ENCODE measurements at places on chromosomes 12 and 14.

GRCh38 chr12:82090165-82090564, 268.0 kb downstream of the CCDC59 start:
- DNase-seq = no peak

- no peak for DNase-seq
Measured at GRCh38 chr12:25655702-25656101, 102.6 kb upstream of the LMNTD1 start.

DNA sequence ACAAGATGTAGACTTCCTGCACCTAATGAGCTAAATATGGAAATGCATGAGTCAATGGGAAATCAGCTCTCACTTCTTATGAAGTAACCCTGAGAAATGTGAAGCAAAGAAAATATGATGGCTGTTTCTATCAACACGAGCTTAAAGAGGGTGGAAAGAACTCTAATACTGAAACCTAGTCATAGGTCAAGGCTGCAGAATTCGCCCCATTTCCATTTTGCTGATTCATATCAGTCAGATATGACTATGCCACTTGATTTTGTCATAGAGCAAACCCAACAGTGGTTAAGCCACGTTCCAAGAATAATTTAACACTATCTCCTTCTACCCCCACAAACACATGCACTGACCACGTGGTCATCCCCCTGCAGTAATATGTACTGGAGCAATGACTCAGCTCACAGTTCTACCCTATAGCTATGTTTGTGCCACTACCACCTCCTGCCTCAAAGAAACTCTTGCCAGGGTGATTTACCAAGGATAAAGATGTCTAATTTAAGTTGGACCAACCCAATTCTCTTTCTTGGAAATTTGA, 157.5 kb downstream of the TMTC3 start:
- DNase-seq = peak; percentile 99

DNA sequence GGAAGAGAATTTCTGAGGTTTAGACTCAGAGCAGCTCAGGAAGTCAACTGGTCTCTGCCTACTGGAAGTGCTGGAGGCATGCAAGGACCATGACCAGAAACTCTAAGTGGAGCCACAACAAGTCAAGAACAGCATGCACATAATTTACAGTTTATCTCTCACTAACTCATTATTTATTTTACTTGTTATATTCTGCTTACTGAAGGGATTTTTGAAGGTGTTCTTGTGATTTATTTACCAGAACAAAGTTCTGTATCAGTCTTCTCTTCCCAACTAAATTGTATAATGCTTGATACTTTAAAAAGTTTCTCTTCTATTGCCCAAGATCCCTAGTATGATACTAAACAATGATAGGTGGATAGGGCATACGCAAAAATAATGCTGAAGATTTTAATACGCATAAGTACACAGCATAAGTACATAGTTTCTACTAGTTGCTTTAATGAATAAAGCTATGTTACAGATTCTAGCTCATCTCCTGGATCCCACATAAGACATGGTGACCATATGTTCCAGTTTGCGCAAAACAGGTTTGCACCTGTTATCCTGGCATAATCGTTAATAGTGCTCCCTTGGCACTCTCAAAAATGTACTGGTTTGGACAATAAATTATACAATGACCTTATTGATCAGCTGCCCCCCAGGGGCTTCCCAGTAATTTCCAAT, 11.6 kb upstream of the SPTB start:
- DNase-seq = no peak

DNA sequence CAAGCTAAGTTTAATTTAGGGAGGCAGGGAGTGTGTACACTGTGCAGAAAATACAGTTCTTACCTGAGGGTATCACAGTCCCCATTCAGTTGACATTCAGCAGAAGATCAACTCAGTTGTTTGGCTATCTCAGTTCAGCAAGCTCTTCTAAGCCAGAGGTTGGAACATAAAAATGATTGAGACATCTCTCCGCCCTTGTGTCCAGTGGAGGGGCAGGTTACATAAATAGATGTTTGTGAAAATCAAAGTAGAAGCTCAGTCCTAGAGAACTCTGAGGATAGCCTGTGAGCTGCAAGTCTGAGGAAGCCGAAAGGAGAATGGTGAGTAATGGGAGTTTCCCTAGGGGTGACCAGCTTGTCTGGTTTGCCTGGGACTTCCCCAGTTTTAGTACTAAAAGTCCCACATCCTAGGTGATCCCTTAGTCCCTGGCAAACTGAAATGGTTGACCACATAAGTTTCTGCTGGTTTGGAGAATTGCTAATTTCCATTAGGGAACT, 251.4 kb upstream of the ATP2B1 start:
- DNase-seq = no peak

DNA sequence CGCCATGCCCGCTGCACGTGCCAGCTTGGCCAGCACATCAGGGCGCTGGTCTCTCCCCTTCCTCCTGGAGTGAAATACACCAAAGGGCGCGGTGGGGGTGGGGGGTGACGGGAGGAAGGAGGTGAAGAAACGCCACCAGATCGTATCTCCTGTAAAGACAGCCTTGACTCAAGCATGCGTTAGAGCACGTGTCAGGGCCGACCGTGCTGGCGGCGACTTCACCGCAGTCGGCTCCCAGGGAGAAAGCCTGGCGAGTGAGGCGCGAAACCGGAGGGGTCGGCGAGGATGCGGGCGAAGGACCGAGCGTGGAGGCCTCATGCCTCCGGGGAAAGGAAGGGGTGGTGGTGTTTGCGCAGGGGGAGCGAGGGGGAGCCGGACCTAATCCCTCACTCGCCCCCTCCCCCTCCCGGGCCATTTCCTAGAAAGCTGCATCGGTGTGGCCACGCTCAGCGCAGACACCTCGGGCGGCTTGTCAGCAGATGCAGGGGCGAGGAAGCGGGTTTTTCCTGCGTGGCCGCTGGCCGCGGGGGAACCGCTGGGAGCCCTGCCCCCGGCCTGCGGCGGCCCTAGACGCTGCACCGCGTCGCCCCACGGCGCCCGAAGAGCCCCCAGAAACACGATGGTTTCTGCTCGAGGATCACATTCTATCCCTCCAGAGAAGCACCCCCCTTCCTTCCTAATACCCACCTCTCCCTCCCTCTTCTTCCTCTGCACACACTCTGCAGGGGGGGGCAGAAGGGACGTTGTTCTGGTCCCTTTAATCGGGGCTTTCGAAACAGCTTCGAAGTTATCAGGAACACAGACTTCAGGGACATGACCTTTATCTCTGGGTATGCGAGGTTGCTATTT, 914 bp upstream of the CCND2 start:
- DNase-seq = no peak

DNA sequence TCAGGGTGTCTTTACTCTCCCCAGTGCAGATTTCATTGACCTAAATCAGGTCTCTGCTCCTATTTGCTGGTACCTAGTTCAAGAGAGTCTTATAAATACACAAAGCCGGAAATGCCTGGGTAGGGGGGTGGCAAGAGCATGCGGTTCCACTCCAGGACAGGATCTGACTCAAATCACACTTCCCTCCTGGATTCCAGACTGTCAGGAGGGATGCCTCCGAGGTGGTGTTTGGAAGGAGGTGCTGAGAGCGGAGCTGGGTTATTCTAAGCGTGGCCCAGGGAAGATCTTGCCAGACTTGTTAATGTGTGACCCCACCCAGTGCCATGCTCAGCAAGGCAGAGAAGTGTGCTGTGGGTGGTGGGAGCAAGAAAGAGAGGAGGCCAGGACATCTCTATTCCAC, 49.8 kb downstream of the B4GALNT3 start:
- no peak for DNase-seq

- no peak for DNase-seq
Measured at GRCh38 chr12:8692573-8692972, 5.2 kb upstream of the RIMKLB start.

- no peak for DNase-seq
Measured at GRCh38 chr14:58659846-58660245, 22.1 kb downstream of the DACT1 start.

- no peak for DNase-seq
Measured at GRCh38 chr12:53676656-53677015, 753 bp upstream of the ATP5MC2 start.

- no peak for DNase-seq
Measured at GRCh38 chr12:13386323-13387039, 190.0 kb downstream of the EMP1 start.

- no peak for DNase-seq
Measured at GRCh38 chr14:96951511-96951910, 154.3 kb downstream of the VRK1 start.

GRCh38 chr12:60752589-60752988, 1156.8 kb downstream of the SLC16A7 start:
- no peak for DNase-seq

DNA sequence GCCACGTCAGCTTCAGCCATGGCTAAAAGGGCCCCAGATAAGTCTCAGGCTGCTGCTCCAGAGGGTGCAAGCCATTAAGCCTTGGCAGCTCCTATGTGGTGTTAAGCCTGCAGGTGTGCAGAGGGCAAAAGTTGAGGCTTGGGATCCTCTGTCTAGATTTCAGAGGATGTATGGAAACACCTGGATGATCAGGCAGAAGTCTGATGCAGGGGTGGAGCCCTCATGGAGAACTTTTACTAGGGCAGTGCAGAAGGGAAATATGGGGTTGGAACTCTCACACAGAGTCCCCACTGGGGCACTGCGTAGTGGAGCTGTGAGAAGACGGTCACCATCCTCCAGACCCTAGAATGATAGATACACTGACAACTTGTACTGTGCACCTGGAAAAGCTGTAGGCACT, 47.9 kb downstream of the SDR9C7 start:
- no peak for DNase-seq

DNA sequence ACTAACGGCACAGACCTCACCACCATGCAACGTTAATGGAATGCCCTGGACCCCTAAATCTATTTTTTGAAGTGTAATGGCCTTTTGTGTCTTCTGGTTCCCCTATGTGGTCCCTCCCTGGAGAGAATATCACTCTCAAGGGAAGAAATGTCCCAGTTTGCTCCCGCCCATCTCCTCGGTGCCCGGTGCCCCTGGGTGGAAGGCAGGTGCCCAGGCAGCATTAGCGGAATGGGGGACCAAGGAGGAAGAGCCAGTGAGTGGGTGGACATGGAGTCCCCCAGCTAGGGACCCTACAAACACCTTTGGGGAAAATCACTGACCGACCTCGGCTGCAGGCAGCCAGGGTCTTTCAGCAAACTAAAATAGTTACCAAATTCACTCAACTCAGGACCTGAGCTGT, 212.1 kb upstream of the RTL1 start:
- DNase-seq = no peak

DNA sequence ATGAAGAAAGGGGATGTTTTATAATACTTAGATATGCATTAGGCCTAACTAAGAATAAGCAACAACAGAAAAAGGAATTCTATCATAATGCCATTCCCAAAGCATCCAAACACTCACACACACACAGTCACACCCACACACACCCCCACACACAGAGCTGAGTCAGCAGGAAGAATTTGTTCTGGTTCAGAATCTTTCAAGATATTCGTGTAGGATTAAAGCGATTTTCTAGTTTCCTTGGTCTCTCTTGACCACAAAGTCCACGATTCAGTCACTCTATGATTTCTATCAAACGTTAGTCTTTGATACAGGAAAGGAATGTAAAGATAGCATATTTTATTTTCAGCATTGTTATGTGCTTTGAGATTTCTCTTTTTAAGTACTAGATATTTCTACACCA, 382.6 kb upstream of the DCN start:
- DNase-seq = peak; percentile 22

- no peak for DNase-seq
Measured at GRCh38 chr12:131368668-131369071, 342.2 kb upstream of the SFSWAP start.

DNA sequence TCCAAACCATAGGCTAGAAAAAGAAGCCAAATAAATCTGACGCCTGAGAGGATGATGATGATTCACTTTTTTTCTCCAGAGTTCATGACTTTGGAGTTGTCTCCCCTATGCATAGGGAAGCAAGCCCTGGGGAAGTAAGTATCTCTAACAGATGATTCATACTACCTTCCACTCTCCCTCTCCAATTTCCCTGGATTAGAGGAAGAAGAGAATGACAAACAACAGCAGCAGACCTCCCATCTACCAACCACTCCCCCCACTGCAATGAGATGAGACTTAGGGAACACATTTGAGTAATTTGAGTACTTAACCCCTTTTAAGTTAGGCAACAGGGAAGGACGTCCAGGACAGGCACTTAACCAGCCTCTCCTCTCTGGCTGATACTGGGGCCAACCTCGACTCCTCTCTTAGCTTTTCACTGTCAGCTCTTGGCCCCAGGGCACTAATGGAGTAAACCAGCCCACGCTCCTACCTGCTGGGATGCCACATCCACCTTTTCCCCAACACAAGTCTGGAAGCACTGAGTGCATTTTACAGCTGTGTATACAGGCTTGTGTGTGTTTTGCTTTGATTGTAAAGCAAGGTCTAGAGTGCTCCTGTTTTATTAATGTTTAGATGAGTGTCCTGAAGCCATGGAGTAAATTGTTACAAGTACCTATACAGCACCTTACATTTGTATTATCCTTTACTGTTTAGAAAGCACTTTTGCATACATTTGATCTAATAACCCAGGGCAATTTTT, 180.7 kb downstream of the PHLDA1 start:
- peak; percentile 74 for DNase-seq

- DNase-seq = no peak
Measured at GRCh38 chr12:14264778-14265177, 100.7 kb upstream of the ATF7IP start.

DNA sequence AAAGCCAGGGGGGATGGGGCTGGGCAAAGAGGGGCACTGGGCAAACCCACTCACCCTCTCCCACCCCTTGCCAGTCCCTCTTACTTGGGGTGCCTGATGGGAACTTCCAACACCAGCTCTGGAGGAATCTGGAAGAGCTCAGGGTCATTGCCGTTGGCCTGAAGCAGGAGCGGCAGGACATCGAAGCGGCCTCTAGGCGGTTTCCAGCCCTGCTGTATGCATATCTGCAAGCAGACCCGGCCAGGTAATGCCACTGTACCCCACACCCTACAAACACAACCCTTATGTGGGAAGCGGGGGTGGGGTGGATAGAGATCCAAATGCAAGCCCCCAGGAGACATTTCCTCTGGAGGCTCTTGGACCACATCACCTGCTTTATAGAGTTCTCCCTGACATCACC, 83.6 kb downstream of the NOS1 start:
- no peak for DNase-seq

GRCh38 chr14:42510071-42510470, 903.4 kb downstream of the LRFN5 start:
- no peak for DNase-seq

GRCh38 chr12:96606644-96607043, 117.3 kb downstream of the CFAP54 start:
- no peak for DNase-seq

All from skeletal muscle cell (primary cell).